ENCODE measurements at places on chromosomes 2 and 18.

GRCh38 chr18:36503477-36503876 is 206.0 kb downstream of the FHOD3 start:
- no peak for ATAC-seq

- ATAC-seq = no peak
Measured at GRCh38 chr18:13159579-13159978, 59.0 kb upstream of the LDLRAD4 start.

DNA sequence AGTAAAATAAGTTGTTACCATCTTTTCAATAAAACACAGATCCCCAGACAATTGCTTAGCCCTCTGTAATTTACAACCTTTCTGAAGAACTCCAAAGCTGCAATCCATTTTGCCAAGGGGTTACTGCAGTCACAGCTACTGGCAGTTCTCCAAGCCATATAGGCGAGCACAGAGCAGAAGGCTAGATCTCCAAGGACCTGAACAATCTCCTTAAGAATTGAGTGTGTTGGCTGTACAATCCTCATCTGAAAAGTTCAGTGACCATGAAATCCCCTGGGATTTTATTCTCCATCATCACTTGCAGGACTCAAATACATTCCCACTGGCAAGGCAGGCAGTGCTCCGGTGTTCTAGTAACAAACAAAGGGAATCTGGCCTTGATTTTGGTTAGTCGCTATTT is 103.9 kb upstream of the LRP1B start:
- ATAC-seq = no peak

GRCh38 chr2:39150102-39150562 is 29.3 kb upstream of the SOS1 start:
- no peak for ATAC-seq

DNA sequence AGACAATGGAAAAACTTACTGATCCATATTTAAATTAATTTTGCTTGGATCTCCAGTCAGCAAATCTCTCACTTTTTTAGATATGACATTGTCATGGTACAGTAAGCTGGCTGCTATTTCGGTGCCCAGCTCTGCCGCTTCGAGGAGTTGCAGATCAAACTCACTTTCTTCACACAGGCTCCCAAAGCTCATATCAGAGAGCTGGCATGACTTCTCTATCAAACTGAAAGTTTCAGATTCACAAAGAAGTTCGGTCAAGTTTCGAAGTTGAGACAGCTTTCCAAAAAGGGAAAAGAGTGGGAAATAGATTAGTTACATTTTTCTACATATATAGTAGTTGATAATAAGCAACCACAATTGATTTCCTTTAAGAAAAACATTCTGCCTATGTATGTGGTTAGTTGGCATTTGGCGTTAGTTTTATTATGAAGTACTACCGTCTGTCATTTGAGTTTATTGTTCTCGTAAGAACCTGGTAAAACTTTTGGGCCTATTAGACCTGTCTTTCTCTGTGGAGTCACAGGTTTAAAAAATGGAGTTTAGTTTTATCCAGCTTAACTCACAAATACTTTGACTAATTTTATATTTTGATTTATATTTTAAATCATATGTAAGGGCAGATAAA is 118.8 kb downstream of the ABCA12 start:
- no peak for ATAC-seq

GRCh38 chr18:47054369-47054768 is 18.9 kb upstream of the ELOA2 start:
- no peak for ATAC-seq

DNA sequence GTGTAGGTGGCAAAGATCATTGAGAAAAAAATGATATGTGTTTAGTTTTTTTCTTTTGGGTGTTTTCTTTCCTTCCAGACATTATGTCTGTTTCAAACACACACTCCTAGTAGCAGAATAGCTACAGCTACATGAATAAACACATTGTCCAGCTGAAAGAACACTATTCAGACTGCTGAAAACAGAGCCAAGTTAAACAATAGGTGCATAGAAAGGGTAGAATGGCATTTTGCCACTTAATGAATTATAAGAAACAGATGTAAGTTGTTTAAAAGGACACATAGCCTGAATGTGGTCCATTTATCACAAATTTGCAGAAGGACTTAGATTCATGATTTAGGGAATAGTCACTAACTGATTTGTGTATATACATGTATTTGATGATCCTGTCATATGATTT is 20.1 kb downstream of the CTLA4 start:
- no peak for ATAC-seq

- ATAC-seq = no peak
Measured at GRCh38 chr2:241814393-241814642, 5.3 kb downstream of the NEU4 start.

- no peak for ATAC-seq
Measured at GRCh38 chr2:189997016-189997415, 65.5 kb downstream of the MSTN start.

DNA sequence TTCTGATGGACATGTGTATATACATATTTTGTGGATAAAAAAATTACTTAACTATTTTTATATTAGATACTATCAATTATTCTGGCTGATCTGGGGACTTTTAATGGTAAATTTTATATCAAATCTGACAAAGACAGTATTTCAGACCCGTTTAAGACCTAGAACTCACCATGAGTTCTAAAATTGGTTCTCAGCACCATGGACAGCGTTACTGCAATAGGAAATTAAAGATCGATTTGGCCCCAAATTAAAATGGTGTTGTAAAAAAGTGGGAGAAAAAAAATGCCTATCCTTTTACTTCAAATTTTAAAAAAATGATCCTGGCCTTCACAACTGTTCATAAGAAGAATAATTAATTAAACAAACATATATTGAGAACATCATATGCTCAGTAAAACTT is 919 bp upstream of the SCN2A start:
- no peak for ATAC-seq

- no peak for ATAC-seq
Measured at GRCh38 chr2:237422309-237422708, 8.3 kb upstream of the COL6A3 start.

- ATAC-seq = no peak
Measured at GRCh38 chr2:112762276-112762675, 2.1 kb downstream of the CKAP2L start.
